ENCODE measurements at places on chromosomes 3 and 15.

DNA sequence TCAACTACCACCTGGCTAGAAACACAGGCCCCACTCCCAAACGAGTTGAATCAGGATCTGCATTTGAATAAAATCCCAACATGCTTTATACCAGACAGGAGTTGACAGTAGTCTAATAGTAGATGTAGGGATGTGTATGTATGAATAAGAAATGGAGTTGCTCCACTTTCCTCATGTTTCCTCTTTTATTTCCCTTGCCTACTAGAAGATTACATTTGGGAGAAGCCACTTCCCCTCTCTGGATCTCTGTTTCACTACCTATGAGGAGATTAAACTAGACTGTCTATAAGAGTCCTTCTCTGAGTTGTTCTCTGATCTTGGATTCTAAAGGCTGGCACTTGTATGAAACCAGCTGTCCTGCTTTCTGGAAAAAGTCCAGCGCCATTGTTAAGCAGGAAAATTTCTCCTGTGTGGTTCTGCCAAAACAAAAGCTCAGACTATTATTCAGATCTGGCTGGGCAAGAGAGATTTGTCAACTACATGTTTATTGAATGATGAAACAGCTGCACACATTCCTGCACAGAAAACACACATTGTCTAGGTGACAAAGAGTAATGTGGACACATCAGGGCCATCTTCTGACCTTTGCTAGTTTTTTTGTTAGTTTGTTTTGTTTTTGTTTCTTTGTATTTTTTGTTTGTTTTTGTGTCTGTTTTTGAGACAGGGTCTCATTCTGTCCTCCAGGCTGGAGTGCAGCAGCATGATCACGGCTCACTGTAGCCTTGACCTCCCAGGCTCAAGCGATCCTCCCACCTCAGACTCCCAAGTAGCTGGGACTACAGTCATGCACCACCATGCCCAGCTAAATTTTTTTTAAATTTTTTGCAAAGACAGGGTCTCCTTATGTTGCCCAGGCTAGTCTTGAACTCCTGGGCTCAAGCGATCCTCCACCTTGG, 29.9 kb downstream of the ACP3 start:
- no peak for DNase-seq

- no peak for DNase-seq
Observed at GRCh38 chr15:63918317-63918672, 84.5 kb upstream of the HERC1 start.

GRCh38 chr15:36831904-36832287, 252.5 kb downstream of the CDIN1 start:
- no peak for DNase-seq

DNA sequence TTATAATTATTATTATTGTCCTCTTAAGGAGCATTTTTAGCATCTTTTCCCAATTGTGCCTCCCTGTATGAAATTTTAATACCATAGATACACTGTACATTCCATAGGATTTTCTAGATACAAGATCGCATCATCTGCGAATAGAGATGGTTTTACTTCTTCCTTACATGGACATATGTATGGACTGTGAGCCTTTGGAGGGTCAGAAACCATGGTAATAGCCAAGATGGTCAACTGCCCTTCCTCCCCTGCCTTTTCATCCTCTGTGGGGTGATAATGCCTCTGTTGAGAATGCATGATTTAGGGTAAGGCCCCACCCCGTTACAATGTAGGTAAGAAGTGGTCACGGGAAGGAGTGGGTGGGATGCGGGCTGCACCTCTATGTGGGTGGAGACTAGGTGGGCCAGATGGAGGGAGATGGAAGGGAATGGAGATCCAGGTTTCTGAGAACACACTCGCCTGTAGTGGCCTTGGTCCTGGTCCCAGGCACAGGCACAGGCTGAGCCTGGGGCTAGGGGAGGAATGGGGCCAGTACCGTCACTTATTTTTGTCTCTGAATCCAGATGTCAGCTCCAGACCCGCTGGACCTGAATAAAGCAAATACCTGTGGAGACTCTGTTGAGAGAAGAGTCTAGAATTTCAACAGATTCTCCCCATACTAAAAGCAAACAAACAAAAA, 31.7 kb downstream of the GOLGA6A start:
- DNase-seq: no peak

DNA sequence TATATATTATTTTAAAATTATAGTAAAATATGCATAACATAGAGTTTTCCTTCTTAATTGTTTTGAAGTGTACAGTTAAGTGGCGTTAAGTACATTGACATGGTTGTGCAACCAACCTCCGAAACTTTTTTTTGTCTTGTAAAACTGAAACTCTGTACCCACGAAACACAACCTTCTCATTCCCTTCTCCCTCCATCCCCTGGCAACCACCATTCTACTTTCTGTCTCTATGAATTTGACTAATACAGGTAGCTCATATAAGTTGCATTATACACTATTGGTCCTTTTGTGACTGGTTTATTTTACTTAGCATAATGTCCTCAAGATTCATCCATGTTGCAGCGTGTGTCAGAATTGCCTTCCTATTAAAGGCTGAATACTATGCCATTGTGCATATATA, 179.4 kb downstream of the SATB1 start:
- DNase-seq: no peak

DNA sequence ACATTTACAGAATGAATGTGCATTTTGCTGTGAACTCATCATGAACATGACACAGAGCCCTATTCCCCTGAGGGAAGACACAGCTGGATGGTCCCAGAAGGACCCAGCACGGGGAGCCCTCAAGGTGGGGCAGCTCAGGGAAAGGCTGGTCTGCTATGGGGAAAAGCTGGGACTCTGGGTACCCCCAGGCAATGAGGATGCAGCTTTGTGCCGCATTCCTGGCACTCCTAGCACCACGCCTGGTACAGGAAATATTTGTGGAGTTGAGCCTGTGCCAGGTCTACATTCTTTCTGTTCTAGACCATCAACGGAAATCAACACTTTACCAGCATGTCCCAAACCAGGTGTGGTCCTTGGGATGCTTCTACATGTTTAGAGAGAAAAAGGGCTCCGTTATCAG, 74.0 kb downstream of the SRGAP3 start:
- no peak for DNase-seq

- DNase-seq: no peak
Observed at GRCh38 chr3:177181418-177181817, 15.9 kb downstream of the TBL1XR1 start.

GRCh38 chr15:61253186-61253585, 24.1 kb upstream of the RORA start:
- no peak for DNase-seq

- no peak for DNase-seq
Observed at GRCh38 chr3:171277456-171278298, 182.5 kb downstream of the TNIK start.

- no peak for DNase-seq
Observed at GRCh38 chr3:23390446-23390845, 187.3 kb downstream of the UBE2E2 start.

GRCh38 chr3:115685097-115685496, 61.8 kb downstream of the GAP43 start:
- DNase-seq: no peak

DNA sequence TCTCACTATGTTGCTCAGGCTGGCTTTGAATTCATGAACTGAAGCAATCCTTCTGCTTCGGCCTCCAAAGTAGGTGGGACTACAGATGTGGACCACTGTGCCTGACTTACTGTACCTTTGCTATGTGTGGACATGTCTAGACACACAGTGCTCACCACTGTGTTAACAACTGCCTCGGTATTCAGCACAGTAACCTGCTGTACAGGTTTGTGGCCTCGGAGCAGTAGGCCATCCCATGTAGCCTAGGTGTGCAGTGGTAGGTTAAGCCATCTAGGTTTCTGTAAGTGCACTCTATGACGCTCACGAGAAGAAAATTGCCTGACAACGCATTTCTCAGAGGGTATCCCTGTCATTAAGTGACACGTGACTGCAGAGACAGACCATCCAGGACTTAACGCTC, 70.3 kb downstream of the TAMM41 start:
- DNase-seq: no peak

- no peak for DNase-seq
Observed at GRCh38 chr3:19934098-19934566, at the start of gene EFHB. Gene EFHB (minus strand): TSS chr3:19934217. CDS start chr3:19934018, 199 bp downstream.

DNA sequence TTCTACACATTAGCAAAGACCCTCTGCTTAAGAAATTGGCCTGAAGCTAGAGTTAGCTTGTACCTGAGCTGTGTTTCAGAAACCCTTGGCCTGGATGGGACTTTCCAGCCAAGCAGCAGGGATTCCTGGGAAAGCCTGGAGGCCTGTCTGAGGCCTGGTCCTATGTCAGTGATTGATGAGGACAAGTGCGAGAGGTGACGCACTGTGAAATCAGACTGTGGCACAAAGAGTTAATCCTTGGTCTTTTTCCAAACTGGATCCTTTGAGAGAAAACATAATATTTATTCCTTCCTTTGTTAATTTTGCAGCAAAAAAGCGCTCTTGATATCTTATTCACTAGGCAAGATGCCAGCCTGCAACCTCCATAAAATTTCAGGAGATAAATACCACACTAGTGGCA, 225.0 kb upstream of the ATP11B start:
- no peak for DNase-seq

DNA sequence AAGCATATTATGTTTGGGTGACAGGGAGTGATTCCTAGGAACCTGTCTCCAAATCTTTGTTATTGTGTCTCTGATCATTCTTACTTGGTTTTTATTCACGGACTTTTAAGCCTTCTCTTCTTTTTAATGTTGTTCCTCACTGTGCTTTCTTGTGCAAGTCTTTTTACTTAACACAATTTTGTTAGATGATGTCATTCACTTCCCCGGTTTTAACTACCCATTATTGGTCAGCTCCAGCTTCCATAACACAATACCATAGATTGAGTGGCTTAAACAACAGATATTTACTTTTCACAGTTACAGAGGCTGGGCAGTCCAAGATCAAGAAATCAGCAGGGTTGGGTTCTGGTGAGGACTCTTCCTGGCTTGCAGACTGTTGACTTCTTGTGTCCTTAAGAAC, 436.3 kb upstream of the CBLB start:
- DNase-seq: no peak

DNA sequence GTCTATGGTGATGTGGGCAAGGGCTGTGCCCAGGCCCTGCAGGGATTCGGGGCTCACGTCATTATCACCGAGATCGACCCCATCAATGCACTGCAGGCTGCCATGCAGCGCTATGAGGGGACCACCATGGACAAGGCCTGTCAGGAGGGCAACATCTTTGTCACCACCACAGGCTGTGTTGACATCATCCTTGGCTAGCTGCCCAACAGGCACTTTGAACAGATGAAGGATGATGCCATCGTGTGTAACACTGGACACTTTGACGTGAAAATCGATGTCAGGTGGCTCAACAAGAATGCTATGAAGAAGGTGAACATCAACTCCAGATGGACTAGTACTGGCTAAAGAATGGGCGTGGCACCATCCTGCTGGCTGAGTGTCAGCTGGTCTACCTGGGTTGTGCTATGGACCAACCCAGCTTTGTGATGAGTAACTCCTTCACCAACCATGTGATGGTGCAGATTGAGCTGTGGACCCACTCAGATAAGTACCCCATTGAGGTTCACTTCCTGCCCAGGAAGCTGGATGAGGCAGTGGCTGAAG, 6.1 kb upstream of the USP8 start:
- no peak for DNase-seq

GRCh38 chr3:173411375-173411973, 13.9 kb downstream of the NLGN1 start:
- no peak for DNase-seq

DNA sequence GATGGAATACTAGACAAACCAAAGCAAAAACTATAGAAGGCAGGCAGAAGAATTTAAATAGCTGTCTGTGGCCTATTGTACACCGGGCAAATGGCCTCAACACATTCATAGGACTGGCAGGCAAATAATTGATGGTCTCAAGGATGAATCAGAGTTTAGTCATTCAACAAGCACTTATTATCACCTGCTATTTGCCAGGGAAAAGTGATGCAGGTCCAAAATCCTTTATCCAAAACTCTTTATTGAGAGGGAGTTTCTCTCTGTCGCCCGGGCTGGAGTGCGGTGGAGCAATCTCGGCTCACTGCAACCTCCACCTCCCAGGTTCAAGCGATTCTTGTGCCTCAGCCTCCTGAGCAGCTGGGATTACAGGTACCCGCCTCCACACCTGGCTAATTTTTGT, 2.3 kb downstream of the EIF2AK4 start:
- no peak for DNase-seq

DNA sequence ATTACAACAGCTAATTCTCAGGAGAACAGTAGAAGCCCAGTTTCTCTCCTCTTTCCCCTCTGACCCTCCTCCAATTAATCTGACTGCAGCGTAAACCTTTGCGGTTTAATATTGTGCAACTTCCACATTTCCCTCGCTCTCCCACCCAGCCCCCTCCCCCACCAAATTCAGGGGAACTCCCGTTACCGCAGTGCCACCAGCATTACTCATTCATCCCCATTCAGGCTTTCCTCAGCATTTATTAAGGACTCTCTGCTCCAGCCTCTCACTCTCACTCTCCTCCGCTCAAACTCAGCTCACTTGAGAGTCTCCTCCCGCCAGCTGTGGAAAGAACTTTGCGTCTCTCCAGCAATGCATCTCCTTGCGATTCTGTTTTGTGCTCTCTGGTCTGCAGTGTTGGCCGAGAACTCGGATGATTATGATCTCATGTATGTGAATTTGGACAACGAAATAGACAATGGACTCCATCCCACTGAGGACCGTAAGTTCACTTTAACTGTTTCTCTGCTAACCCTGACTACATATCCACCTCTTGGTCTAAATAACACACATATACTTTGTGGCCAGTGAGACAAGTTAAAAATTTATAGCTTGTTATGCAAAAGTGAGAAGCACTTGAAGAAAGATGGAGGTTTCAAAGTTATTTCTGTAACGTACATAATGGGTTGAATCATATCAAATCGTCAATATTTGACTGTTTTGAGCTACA, at the start of gene PTX3:
Gene PTX3 (plus strand): TSS at position 268 of the 709 bp plus-strand sequence. CDS start 84 bp downstream, at position 352.
- DNase-seq: no peak

GRCh38 chr3:73379465-73379864, 245.3 kb downstream of the PDZRN3 start:
- DNase-seq: no peak

GRCh38 chr15:74892313-74892712, 2.5 kb downstream of the MPI start:
- DNase-seq: no peak

- DNase-seq: no peak
Observed at GRCh38 chr3:149529099-149529498, 54.6 kb downstream of the TM4SF4 start.

- DNase-seq: no peak
Observed at GRCh38 chr15:69782139-69782658, 315.5 kb downstream of the TLE3 start.

- DNase-seq: no peak
Observed at GRCh38 chr3:114456742-114457141, 162.9 kb downstream of the TIGIT start.

DNA sequence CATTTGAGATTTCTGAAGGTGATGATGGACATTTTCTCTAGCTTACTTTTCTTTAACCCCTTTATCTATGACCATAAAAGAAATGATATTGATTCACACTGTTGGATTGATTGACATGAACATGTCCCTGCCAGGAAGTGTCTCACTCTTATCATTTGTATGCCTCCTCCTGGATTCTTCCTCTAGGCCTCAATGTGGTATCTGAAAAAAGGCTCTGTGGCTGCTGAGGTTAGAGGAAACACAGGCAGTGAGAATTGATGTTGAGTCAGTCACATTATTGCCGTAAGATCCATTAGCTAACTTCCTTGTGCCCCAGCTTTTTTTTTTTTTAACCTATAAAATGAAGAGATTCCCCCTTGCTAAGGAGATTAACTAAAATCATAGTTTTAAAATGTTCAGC, 8.0 kb upstream of the THRB start:
- no peak for DNase-seq

- no peak for DNase-seq
Observed at GRCh38 chr3:58329150-58329921, 3.4 kb upstream of the PXK start.
